ENCODE measurements at places on chromosomes 13 and 19.

DNA sequence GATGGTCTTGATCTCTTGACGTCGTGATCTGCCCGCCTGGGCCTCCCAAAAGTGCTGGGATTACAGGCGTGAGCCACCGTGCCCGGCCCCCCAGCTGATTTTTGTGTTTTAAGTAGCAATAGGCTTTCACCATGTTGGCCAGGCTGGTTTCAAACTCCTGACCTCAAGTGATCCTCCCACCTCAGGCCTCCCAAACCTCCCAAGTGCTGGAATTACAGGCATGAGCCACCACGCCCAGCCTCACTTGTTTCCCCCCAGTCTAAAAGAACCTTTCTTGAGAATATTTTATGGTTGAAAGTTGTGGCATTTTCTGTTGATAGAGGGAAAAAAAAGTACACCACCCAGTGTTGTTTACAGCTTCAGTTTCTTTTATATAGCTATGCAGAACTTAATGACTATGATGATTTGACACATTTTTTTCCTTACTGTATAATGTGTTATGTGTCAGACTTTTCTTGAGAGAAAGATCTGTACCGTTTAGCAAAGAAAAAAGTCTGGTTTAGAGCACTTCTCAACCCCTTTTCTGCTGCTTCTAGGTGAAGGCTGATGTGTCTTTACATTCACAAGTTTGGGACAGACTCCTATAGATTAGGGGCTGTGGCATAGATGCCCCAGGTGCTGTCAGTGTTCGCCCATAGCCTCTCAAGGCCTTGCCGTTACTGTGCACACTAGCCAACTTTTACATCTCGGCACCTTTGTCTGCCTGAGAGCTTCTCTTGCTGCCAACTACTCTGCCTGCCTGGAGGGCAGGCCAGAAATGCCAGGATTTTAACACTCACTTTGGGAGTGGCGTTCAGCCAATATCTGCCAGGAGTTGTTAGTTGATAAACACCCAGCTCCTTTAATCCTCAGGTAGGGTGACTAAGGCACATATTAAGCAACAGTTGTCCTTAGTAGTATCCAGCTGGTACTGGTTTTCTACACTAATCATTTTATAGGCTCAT is 33.0 kb downstream of the KCTD4 start:
- no peak for DNase-seq

DNA sequence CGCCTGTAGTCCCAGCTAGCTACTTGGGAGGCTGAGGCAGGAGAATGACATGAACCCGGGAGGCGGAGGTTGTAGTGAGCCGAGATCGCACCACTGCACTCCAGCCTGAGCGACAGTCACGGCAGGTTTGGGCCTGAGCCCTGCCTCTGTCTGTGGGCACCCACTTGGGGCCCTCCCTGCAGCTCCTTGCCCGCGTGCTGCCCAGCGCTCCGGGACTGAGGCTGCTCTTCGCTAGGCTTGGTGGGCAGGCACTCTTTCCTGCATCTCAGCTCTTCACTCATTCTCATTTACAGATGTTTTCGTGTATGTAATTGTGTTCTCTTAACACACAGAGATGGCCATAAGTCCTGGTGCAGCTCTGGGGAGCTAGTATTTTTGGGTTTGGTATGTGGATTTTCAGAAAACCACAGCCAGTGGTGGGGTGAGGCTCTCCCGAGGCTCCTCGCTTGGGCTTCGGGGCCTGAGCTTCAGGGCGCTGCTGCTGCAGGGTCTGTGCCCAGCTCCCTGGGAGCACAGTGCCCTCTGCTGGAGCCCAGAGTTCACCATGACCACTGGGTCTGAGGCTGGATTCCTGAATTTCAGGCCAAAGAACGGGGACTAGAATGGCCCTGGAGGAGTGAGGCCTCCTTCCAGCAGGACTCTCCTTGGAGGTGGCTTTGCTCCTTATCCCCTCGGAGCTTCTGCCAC is 15.2 kb downstream of the UPF1 start:
- DNase-seq: peak; percentile 90

DNA sequence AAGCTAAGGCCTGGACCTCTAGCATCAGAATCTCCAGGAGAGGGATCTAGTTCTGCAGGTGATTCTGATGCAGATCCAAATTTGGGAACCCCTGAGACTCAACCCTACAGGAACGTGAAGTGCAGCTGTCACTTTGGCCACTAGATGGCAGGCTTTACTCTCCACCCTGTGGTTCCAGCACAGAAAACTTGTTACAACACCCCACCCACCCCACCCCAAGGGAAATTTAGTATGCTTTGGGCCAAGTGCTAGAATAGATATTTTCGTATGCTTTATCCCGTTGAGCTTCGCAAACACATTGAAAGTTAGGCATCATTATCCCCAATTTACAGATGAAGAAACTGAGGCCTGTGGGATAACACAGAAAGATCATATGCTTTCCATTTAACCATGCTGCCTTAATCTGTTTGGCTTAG is 232.0 kb downstream of the B3GLCT start:
- DNase-seq: peak; percentile 65

- no peak for DNase-seq
Observed at GRCh38 chr19:7600721-7601120, 5.1 kb downstream of the CAMSAP3 start.

GRCh38 chr13:41291246-41291645 is 19.8 kb upstream of the NAA16 start:
- DNase-seq: no peak

DNA sequence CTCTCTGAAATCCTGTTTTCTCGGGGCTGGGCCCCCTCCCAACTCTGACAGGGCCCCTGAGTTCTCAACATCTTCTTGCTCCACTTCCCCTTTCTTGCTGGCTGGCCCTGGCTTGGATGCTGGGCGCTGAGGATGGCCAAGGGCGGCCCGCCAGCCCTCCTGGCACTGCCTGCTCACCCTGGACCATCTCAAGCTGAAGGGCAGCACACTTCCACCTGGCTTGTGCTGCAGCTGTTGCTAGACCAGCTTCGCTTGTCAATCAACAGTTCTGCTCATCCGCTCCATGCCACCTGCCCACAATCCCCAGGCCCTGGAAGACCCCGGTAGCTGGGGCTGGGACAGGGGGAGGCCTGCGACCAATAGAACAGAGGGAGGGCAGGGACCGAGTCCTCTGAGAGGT is 6.9 kb upstream of the GMIP start:
- peak; percentile 5 for DNase-seq

- peak; percentile 4 for DNase-seq
Observed at GRCh38 chr13:35057858-35058257, 115.8 kb downstream of the NBEA start.

- peak; percentile 54 for DNase-seq
Observed at GRCh38 chr19:38384209-38385027, 3.4 kb downstream of the GGN start.

DNA sequence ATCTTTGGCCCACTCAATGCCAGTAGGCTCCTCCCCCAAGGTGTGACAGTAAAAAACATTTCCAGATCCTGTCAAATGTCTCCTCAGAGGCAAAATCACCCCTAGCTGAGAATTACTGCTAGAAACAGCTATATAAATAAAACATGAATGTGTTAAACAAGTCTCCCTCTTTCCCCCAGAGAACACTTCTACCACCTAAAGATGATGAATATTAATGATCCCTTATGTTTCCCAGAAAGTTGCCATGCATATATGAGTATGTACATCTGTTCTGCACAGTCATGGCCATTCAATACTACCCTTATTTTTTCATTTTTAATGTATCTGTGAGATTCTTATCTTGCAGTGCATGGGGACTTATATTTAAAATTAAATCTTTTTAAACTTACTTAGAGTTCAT is 230.0 kb downstream of the SHISA2 start:
- DNase-seq: no peak

- no peak for DNase-seq
Observed at GRCh38 chr13:20121159-20121525, 39.7 kb downstream of the GJA3 start.

- no peak for DNase-seq
Observed at GRCh38 chr13:33548069-33548468, 262.5 kb upstream of the STARD13 start.

- DNase-seq: no peak
Observed at GRCh38 chr13:69280399-69280798, 827.2 kb upstream of the ATXN8OS start.

DNA sequence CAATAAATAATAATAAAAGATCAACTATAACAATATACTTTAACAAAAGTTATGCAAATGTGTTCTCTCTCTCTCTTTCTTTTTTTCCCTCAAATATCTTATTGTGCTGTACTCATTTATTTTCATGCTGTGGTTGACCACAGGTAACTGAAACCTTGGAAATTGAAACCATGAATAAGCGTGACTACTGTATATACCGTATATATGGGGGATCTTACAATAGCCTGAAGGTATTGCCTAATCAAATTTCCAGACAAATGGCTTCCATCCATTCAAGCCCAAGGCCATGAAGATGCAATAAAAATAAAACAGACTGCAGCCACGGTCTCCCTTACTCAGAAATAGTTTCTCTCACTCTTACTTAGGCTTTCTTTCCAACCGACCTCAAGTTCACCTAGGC is 98.3 kb downstream of the SLITRK6 start:
- no peak for DNase-seq

DNA sequence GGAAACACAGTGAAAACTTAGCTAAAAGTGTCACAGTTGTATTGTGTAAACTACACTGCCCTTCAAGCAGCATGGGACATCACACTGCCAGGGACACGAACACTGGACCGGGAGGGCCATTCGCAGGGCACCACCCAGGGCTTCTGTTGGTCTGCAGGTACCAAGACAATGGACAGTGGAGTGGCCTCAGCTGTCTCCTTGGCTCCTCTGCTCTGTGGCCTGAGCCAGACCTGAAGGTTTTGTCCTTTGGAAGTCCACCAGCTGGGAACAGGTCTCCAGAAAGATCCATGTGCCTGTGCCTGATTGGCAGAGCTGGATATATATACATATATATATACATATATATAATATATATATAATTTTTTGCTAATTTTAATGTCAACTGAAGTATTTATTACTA is 149.8 kb downstream of the ZNF536 start:
- DNase-seq: no peak

- no peak for DNase-seq
Observed at GRCh38 chr13:29175250-29175873, 355.2 kb downstream of the MTUS2 start.

DNA sequence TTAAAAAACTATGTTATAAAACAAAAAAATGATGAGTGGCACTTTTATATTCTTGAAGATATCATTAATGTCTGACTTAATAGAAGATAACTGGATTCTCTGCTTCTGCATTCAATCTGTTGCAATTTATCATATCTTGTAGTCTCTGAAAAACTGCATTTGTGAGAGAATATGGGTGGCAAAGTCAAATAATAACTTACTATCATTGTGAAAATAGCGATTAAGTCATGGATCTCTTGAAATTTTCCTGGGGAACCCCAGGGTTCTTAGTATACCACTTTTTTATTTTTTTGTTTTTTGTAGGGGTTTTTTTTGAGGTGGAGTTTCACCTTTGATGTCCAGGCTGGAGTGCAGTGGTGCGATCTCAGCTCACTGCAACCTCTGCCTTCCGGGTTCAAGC is 127.1 kb downstream of the STOML3 start:
- DNase-seq: no peak
